ENCODE measurements at places on chromosomes 12 and 14.
A peak's percentile ranks its signal among the peaks of the same experiment; 100 is the strongest.

DNA sequence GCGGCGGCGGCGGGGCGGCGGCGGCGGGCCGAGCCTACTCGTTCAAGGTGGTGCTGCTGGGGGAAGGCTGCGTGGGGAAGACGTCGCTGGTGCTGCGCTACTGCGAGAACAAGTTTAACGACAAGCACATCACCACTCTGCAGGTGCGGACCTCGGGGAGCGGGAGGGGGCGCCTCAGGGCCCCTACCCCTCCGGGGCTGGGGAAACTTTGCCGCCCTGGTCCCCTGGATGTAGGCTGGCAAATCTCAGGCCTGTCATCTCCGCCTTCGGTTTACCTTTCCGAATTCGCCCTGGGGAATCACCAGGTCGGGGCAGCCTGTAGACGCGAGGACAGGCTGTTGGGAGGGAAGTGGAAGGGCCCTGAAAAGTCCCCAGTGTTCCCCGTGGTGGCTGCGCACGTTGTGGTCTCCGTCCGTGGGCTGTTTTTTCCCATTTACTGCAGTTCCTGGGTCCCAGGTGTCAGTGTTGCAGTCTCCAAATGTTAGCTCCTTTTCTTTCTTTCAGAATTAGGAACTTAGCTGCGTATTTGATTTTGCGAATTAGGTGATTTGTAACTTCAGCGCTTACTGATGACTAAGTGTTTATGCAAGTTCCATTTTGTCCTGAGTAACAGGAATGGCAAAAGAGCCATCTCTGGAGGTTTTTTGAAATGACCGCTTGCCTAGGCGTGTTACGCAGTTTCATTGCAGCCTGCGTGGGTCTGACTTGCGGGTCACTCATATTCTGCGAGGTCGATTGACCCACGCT, 656 bp downstream of the RAB21 start:
- DNase-seq, result peak; percentile 62

GRCh38 chr14:54548491-54548890, 18.4 kb upstream of the SAMD4A start:
- DNase-seq, result no peak

- no peak for DNase-seq
Observed at GRCh38 chr12:128004383-128004938, 262.5 kb upstream of the TMEM132C start.

GRCh38 chr12:5273709-5274108, 158.2 kb upstream of the NTF3 start:
- DNase-seq, result no peak

DNA sequence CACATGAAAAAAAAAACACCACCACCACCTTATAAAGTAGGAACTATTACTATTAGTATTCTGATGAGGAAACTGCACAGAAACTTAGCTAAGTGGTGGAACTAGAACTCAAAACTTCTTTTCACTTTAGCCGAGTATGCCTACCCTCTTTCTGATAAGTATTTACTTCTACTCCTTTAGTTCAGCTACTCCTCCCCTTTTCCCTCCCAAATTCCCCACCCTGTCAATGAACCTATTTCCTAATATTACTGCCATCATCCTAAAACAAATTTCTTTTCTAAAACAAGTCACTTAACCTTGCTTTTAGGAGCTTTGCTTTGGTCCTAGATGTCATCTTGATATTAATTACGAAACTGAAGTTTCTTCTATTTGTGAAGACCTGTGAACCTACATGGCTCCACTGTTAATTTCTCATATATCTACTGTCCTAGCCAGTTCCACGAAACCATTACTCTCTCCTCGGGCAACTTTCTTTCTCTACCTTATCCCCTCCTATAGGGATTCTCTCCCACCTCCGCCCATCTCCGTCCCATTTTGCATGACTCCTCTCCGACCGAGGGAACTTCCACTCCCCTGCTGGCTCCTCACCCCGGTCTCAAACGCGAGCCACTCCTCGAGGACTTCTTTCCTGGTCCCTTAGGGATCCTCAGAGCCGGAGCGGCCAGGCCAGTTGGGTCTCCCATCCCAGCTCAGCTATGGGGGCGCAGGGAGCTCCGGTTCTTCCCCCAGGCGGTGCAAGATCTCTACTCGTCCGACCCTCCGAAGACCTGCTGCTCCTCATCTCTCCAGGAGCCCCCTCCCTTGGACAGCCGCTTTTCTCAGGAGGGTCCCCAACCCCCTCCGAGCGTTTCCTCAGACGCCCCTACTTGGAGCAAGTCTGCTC, 1.1 kb downstream of the NUMB start:
- DNase-seq, result no peak

- peak; percentile 12 for DNase-seq
Observed at GRCh38 chr14:50222055-50222613, 9.2 kb downstream of the SOS2 start.

DNA sequence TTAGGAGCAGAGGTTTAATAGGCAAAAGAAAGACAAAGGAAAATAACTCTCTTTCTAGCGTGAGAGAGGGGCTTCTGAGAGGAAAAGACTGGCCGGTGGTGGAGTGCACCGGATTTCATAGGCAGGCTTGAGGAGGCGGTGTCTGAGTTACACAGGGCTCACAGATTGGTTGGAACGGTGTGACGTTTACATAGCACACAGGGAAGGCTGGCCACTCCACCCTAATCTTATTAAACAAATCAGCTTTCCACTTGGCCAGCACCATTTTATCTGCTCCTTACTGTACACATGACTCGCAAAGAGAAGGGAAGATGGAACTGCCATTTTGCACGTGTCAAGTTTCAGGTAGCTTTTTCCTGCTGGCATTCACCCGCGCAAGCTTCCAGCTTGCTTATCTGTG, 587.7 kb downstream of the RPL10L start:
- no peak for DNase-seq

DNA sequence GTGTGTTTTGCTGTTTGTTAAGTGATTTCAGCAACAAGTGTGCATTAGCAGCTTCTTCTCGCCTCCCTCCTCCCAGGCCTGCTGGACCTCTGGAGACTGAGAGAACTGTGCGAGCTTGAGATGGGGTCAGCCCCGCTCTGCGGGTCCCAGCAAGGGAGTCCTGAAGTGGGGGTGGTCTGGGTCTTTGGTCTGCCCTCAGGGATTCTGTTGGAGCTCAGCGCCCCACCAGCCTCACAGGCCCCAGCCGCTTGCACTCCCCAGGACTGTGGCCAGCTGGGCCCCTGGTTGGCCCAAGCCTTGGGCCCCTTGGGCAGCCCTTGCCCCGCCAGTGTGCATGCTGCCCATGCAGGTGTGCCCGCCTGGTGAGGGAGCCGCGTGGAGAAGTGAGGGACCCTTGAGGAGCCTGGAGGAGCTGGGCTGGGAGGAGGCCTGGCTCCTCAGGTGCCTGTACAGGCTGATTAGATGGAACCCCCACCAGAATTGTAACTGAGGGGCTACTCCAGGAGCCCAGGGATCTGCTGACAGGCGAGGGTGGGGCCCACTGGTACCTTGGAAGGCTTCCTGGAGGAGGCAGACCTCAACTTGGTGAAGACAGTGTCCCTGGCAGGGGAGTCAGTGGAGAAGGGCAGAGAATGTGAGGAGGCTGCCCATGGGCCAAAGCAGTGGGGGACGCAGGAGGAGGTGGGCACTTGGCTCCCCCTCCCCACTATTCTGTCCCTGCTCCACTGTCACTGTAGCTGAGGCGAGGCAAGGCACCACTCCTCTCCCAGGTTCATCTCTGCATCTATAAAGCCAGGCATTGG, 56.7 kb downstream of the BEGAIN start:
- no peak for DNase-seq

- no peak for DNase-seq
Observed at GRCh38 chr14:94278731-94279130, 14.3 kb downstream of the SERPINA10 start.

DNA sequence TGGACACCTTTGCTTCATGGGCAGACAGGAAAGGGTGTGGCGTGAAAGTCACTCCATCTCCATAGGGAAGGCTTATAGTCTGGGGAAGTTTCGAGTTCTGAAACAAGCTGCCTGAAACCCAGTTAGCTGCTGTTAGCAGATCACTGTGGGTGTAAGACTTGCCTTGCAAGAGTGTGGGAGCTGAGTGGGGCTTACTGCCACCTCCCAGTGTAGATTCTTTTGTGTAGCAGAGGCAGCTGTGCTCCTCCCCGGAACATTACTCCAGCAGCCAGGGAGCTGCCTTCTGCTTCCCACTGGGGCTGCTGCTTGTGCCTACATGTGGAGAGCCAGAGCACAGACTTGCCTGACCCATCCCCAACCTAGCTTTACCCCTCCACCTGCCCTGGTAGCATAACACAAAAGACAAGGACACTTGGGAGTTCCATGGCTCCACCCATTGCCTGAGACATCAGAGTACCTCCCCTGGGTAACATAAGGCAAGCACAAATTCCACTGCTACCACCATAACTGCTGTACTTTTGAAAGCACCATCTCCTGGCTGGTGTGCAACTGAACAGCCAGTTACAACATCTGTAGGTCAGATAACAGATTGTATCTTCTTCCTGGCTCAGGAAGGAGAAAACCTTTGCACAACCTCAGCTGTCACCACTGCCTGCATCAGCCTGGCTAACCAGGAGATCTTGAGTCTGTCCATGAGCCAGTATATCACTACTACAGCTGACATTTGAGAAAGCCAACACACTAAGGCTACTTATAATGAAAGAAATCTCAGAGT, 69.5 kb downstream of the ADAMTS20 start:
- no peak for DNase-seq

- DNase-seq, result no peak
Observed at GRCh38 chr12:14883686-14884085, 2.0 kb downstream of the MGP start.

DNA sequence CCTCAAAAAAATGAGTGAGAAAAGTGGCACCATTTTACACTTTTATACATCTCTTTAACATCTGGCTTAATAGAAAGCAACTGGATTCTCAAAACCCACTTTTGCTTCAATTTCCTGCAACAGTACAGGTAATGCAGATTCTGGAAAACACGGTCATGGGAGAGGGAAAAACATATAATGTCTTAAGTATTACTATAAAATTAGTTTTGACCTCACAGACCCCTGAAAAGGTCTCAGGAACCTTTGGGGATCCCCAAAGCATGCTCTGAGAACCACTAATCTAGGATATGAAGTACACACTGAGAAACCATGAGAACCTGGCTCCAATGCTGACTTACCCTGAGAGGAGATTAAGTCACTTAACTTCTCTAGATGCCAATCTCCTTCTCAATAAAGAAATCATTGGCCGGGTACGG, 64.7 kb downstream of the PPP2R5E start:
- no peak for DNase-seq

DNA sequence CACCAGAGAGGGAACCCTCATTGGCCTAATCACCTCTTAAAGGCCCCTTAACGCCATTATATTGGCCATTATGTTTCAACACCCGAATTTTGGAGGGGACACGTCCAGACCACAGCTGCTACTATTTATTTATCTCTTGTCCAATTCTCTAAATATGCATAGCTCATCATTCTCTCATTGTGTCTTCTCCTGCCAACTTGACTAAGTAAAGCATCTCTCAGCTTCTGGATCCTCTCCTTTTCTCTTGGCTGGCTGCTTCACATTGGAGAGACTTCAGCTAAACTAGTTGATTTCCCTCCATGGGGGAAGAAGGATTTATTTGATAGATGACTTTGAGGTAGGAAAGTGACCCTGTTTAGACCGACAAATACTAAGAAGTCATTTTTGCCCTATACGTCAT, 120.4 kb upstream of the KRR1 start:
- DNase-seq, result no peak

Measured in AG08396 (cell line).